ENCODE measurements at places on chromosomes 5 and 9.

DNA sequence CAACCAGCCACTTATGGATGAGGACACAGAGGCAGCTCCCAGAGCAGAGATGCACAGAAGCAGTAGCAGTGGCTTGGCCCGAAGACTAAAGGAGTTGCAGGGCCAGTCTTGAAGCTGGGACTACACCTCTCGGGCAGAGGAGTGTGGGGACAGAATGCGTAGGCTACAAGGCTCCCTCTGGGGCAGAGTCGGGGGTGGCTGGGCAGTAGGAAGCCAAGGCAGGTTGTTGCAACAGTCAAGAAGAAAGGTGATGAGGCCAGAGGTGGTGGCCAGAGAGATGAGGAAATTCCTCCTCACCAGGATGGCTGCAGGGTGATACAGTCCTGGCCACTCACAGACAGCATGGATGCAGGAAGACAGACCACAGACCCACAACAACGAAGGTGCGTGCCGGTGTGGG, 4.9 kb upstream of the N4BP3 start:
- no peak for DNase-seq

- no peak for DNase-seq
Measured at GRCh38 chr9:95979446-95979845, 104.0 kb downstream of the ERCC6L2 start.

GRCh38 chr5:39461007-39461682, 36.4 kb upstream of the DAB2 start:
- no peak for DNase-seq

GRCh38 chr5:145856285-145856818, 16.5 kb downstream of the GRXCR2 start:
- DNase-seq = no peak

DNA sequence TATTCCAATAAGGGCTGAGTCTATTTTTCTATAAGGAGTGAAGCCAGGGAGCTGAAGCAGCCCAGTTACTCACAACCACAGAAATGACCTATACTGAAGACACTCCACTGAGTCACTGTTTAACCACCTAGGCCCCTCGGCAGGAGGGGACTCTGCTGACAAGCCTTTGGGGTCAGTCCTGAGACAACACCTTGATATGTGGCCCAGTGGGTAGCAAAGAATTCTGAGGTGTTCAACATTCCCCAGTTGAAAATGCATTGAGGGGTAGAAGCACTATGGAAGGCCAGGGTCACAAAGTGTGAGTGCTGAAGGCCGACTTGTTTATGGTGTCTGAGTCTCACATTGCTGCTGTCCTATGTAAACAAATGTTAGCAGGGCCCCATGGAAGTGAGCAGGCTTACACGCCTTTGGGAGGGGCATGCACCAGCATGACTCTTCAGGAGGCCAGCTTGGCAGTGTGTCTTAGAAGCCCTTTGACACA, 112.6 kb upstream of the NFIL3 start:
- DNase-seq = no peak

GRCh38 chr9:92385953-92386352, 18.4 kb downstream of the OGN start:
- DNase-seq = no peak

GRCh38 chr9:123465304-123465703, 109.3 kb downstream of the CRB2 start:
- no peak for DNase-seq

GRCh38 chr9:135087489-135087792, at the start of gene OLFM1:
TSS of gene OLFM1 (plus strand) at chr9:135087668. CDS start at chr9:135087990, 322 bp downstream.
- peak; percentile 79 for DNase-seq

DNA sequence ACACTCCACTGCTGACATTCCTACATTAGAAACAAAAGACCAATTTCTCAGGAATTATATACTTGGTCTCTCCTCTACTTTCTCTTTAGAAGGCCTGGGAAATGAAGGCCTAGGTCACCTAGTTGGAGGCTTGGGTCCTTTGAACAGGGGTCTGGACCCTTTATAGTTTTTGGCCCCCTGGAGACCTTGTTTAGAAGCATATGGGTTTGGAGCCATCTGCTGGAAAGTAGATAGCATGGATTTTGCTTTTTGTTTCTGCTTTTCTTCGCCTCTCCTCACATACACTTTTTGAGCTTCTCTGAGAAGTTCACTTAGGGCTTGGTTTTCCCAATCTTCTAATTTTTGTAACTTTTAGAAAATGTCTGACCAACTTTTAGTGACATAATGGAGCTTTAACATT, 67.1 kb upstream of the CDK20 start:
- no peak for DNase-seq

DNA sequence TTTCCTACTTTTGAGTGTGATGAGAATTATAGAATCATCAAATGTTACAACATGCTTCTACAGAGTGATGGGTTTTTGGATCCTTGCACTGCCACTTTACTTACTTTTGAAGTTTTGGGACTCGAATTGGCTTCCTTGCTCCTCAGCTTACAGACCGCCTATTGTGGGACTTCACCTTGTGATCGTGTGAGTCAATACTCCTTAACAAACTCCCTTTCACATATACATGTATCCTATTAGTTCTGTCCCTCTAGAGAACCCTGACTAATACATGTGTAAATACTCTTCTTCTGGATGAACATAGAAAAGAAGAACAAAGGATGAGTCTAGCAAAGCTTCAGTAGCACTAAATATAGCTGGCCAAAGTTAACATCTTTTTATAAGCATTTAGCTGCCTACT, 98.7 kb upstream of the PDE4D start:
- no peak for DNase-seq

DNA sequence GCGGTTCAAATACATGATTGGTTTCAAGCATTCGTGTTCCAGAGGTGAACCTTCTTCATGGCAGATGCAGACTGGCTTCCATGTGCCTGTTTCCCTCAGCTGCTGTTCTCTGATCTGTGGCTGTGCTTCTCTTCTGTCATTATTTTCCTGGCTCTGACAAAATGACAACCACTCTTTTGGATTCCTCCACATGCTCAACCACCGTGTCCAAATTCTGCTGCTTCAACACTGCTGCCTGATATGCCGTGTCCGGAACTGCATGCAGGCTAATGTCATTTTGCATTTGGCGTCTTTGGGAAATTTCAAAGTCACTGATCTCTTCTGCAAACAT, 368.7 kb upstream of the ZNF608 start:
- no peak for DNase-seq
